Activated gamma-delta T cell (primary cell): ENCODE measurements at places on chromosomes 3 and 15.
A peak's percentile ranks its signal among the peaks of the same experiment; 100 is the strongest.

DNA sequence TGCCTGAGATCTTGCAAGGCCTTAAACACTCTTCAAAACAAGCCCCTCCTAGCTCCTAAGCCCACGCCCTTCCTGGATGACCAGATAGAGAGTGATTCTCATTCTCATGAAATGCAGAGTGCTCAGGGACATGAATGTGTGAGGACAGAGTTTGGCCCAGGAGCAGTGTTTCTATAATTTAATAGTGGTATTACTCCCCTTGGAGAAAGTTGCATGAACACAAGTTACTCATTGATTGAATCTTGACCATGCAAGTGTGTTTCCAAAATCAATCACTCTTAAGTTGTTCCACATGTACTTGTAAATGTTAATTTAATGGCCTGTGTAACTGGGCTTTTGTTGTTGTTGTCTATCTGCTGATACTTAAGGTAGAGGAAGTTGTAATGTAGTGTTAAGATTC, 181.6 kb downstream of the ADAMTSL3 start:
- no peak for DNase-seq

GRCh38 chr3:55692957-55693558, 206.0 kb upstream of the WNT5A start:
- no peak for DNase-seq

DNA sequence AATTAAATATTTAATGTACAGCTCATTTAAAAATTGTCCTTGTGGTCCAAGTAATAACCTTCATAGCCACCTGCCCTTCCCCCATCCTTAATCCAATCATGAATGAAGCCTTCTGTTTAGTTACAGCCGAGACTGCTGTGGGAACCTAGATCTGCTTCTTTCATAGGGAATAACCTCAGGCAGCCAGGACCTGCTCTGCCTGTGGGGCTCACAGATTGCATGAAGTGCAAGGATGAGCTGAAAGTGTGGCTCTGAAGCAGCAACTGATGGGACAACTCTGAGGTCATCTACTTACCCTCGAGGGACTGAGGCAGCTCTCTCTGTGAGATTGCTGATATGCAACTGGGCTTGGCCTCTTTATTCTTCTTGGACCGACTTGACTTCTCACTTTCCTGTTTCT, 169.8 kb downstream of the POTEB3 start:
- no peak for DNase-seq

DNA sequence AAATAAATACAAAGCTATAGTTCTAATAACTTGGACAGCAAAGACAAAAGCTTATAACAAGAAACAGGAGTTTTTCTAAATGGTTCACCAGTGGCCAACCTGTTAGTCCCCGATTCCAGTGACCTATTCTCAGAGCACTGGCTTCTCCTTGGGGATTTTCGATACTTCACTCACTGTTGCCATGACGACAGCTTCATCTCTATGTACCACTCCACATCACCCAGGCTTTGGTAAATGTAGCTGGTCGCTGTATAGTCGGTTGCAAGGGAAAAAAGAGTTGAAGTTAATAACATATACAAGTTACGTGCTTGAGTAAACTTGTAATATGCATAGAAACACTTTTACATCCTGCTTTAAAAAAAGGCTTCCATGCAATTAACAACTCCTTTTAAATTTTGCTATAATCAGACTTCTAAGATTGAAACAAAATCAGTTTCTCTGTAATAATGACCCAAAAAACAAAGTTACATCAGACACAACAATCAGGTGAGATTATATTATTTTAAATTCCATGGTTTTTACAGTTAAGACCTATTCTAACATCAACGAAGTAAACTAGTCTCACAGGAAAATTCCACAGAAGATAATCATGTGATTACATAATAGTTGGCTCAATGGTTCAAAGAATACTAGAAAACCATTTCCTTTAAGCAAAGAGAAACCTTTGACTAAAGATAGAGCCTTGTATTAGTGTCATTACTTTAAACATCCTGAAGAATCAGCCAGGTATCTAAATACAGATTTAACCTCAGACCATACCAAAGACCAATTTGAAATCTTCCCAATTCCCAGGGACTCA, 2.9 kb downstream of the CCNL1 start:
- DNase-seq, result no peak

- DNase-seq, result no peak
These were observed 70.7 kb downstream of the C3orf70 start for GRCh38 chr3:185082149-185082548.

DNA sequence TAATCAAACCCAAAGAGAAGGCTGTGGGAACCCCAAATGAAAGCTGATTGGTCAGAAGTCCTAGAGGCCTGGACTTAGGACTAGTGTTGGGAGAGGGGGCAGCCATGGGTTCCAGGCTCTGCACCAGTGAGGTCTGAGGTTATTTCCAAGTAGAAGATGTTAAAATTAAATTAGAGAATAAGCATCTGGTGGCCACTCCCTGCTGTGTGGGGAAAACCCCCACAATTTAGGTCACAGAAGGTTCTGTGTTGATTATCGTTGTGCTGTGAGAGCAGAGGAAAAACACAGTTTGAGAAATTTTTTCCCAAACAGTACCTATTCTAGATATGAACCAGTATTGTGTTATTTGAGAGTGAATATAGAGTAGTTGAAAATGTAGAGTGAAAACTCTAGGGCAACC, 53.9 kb upstream of the NSMCE3 start:
- no peak for DNase-seq

GRCh38 chr15:40511472-40512133, 40.8 kb downstream of the CHST14 start:
- no peak for DNase-seq

GRCh38 chr3:99439892-99440291, 198.5 kb upstream of the COL8A1 start:
- no peak for DNase-seq

- DNase-seq, result no peak
These were observed 9.0 kb downstream of the FBN1 start for GRCh38 chr15:48636511-48636910.

DNA sequence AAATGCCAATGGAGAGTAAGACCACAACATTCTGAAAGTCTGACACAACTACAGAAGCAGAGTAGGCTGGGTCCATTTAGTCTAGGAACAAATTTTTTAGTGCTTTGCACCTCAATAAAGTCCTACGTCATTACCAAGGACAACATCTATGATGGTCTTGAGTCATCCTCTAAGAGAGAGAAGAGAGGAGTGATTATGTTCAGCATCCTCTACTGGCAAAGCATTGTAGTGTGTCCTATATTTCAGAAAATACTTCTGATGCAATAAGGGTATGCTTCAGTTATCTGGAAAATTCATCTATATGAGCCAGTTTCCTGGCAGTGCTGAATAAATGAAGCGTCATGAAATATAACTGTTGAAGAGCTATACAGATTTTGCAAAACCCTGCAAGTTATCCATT, 95.6 kb downstream of the P2RY1 start:
- DNase-seq, result no peak

DNA sequence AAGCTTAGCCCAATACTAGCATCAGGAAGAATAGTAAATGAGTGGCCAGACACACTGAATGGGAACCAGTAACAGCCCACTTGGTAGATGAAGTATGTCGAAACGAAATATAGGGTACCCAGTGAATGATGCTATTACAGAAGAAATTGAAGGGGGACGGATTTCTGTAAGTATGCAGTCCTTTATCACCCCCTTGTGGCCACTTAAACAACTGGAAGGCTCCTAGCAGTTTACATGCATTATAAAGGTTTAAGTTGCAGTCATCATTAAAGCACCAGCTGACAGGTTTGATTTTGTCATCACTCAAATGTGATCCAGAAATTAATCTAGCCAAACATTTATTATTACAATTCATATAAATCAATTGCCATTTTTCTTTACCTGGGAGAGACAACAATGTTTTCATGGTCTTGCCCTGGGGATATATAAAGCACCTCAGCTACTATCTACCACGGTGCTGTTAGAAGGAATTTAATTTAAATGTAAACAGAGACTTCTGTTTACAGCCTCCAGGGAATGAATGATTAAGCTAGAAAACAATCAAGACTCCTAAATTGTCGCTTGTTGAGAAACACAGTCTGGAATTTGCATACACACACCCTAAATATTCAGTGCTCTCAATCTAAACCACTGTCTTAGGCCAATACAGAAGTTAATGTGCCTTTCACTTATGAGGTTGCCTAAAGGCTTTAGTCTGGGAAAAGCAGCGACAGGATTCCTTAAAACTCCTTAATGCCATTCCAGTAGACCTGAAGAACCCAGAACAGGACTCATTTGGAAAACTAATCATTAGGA, 7.8 kb downstream of the EIF1B start:
- DNase-seq, result no peak

DNA sequence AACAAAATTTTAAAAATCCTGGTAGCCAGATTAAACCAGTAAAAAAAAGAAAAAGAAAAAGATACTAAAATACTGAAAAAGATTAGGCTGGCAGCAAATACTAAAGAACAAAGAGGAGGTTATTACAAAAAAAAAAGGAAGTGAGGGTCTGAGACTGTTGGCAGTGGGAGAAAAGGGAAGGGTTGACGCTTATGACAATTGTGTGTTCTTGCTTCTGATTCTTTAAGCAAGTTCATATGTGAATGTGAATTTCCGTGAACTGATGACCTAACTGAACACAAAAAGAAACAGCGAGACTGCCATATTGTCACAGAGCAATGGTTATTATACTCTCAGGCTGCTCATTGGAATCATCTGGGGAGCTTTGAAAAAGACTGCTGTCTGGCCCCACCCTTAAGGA, 56.5 kb downstream of the ATP13A4 start:
- no peak for DNase-seq

DNA sequence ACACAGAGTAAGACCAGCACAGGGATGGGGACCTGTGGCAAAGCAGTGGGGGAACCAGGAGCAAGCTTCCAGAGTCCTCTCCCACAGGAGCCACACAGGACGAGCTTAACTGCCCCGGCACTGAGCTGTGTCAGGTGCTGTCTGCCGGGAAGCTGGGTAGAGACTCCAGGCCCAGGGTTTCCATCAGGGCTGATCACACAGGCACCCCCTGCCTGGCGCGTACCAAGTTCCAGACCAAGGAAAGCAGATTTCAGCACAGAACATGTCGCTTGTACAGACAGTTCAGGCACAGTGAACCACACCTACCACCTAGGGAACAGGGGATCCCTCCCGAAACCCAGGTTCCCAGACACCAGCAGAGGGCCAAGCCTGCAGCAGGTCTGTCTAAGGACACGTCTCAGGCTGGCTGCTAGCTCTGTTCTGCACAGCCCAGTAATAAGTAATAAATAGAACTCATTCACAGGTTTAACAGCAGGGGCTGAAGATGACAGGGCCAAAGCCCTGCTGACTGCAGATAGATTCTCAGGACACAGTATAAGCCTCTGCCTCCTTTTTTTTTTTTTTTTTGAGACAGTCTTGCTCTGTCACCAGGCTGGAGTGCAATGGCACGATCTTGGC, 30.2 kb upstream of the OCA2 start:
- no peak for DNase-seq

- DNase-seq, result no peak
These were observed 144.4 kb upstream of the IGF1R start for GRCh38 chr15:98503970-98504369.

DNA sequence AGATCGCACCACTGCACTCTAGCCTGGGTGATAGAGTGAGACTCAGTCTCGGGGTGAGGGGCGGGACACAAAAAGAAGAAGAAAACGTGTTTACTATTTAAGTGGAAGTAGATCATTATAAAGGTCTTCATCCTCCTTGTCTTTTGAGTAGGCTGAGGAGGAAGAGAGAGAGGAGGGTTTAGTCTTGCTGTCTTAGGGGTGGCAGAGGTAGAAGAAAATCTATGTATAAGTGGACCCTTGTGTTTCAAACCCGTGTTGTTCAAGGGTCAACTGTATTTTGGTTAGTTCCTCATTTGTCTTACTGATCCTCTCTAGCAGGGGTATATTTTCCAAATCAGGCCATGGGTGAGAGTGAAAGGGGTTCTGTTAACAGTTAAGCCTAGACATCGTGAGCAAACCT, 40.1 kb downstream of the TRIM71 start:
- DNase-seq, result no peak

DNA sequence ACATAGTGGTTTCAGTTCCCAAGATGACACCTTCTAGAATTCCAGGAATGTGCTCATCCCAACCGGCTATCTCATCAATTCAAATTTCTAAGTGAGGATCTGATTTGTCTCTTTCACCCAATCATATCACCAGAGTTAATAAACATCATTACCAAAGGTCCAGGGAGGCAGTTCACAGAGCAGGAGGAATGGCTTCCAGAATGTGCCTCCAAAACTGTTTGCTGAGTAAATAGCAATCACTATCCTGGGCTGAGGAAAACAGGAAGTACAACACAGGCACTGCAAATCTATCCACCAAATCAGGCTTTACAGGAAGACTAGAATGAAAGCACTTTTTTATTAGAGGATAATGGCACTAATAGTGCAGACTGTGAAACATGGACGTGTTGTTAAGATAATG, 61.5 kb downstream of the OSBPL10 start:
- no peak for DNase-seq

DNA sequence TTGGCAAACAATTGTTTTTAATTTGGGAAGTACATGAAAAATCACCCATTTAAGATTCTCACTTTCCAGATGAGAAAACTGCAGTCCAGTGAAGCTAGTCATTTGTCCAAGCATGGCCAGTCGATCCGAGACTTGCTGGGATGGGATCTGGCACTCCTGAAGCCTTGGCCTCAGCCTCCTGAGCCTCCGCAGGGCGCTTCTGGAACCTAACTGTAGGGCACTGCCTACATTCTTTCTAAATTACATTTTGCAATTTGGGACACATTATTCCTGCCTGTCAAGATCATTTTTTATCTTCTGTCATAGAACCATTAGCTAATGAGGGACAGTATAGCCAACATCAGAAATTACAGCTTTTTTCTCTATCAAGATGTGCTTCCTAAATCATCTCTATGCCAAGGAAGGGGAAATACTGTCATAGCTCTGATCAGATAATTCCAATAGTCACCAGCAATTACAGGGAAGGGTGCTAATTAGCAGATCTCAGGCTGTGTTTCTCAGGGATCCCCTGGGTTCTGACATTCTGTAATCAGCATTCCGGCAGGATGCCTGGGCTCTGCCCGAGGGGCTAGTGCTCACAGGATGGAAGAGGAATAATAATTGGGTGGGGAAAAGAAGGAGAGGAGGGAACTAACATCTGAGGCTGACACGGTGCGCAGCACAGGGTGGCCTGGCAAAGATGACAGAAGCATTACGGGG, 28.3 kb downstream of the ANAPC13 start:
- DNase-seq, result no peak

- no peak for DNase-seq
These were observed 53.6 kb upstream of the SNRPA1 start for GRCh38 chr15:101348643-101349042.

- peak; percentile 45 for DNase-seq
These were observed 577 bp downstream of the ZNF148 start for GRCh38 chr3:125374501-125374995.

DNA sequence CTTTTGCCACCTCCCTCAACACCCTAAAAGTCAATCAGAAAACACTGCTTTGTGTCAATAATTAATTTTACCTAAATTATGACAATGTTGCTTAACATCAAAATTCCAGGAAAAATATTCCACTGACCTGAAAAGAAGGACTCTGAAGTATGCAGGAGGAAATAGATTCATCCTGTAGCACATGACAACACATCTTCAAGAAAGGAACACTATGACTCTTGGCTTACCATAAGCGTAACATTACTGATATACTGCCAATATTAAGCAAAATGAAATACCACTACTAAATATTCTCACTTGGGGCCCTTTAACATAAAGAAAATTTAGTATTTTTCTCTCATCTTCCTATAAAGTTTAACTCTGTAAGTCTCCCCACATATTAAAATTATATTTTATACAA, 9.6 kb downstream of the SUCLG2 start:
- no peak for DNase-seq
